LHCN-M2 (cell line): ENCODE measurements at places on chromosomes 11 and 22. TPM values are rescaled to one million over a fixed set of nuclear protein-coding genes. Genes with fewer than 3 reads are reported as not detected.

DNA sequence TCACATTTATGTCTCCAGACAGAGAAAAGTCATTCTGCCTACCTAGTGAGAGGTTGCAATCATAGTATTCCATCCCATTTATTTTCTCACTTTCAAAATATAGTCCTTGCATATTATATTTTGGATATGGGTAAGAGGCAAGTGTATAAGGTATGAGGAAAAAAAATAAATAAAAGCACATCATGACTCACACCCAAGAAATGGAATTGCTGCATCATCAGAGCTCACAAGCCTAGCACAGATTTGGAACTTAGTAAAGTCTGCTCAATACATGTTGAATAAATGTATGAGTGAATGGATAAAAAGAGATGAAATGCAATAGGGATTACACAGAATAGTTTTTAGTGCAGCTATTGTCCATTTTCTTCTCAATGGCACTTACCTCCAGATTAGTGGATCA lies 2.5 kb upstream of the OR51G1 start:
- peak; percentile 6 for DNase-seq

GRCh38 chr11:62680825-62681240 lies 2.0 kb upstream of the UBXN1 start:
- DNase-seq, result peak; percentile 87

GRCh38 chr11:122030286-122030685 lies 85.7 kb downstream of the BLID start:
- no peak for DNase-seq

GRCh38 chr11:117687776-117688175 lies 109.2 kb downstream of the DSCAML1 start:
- no peak for DNase-seq

GRCh38 chr22:28741200-28741784 lies 328 bp downstream of the CHEK2 start:
- DNase-seq, result no peak

DNA sequence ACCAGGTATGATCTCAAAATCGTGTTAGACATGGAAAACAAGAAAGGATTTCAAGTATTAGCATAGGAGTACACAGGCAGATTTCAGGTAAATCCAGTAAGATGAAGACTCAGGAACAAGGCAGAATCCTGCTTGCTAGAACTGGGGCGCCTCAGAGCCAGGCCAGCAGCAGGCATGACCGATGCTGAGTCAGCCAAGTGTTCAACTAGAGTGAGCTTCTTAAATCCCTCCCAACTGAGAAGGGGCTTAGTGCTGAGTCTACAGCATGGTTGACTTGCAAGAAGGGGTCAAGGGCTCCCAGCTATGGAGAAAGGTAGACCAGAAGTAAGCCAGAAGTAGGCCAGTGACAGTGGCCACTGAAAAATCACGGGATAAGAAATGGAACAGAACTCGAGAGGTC lies 12.4 kb downstream of the GRAP2 start:
- no peak for DNase-seq

DNA sequence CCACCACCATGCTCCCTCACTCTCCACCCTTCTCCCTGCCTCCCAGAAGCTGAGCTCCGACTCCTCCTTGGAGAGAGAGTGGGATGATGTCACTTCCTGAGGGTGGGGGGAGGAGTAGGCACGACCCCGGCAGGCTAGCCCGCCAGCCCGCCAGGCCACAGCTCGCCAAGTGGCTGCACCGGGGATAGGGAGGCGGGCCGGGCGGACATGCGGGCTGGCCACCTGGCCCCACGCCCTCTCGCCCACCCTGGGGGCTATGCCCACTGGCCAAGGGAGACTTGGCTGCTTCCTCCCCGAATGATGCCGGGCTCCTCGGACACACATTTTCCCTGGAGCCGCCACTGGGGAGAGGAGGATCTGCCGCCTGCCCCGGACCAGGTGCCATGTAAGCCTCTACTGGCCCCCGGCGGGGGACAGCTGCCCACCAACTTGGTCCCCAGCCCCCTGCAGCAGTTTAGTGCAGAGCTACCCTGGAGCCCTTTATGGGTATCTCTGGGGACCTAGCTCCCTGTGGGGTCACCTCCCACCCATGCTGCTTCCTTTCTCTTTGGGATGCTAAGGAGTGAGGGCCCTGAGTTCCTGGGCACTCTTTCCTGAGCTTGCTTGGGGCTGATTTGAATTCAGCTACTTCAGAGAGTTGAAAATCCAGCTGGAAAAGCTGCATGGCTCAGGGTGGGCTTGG lies 33.7 kb upstream of the MYRF start:
- no peak for DNase-seq

GRCh38 chr22:45321827-45322226 lies 12.1 kb downstream of the FAM118A start:
- no peak for DNase-seq

MMP27 gene
- not detected in 2 replicates for total RNA-seq

DEFB131B gene
- total RNA-seq, result not detected in 2 replicates

- no peak for DNase-seq
Observed at GRCh38 chr11:63760487-63761079, 8.0 kb downstream of the ZFTA start.

GRCh38 chr22:35431483-35432227 lies 31.7 kb downstream of the MCM5 start:
- no peak for DNase-seq

DNA sequence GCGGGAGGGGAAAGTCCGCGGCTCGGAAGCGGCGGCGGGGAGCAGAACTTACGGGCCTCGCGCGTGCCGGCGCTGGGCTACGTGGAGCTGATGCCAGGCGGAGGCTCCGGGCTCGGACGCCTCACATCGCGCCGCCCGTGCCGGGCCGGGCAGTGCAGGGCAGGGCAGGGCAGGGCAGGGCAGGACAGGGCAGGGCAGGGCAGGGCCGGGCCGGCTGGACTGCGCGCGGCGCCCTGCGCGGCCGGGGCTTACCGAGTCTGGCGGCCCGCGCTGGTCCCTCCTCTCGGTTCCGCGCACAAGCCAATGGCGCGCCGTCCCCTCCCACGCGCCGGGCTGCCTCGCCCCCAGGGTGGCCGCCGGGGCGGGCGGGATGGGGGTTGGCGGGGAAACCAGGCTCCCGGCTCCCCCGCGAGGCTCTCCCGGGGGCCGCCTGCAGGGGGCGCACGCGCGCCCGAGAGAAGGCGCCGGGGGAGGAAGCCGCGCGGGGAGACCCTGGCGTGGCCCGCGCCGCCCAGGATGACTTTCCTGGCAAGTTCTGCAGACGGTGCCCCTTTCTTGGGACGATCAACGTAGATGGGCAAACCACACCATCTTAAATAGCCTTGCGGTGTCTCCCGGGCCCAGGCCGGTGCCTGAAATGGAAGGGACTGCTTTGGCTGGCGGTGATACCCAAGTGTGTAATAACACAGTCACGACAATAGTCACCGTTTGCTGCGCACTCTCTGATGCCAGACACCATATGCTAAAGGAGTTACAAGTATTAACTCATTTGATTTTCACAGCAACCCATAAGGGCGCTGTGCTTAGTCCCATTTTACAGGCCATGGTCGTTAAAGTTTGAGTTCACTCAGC lies at the start of gene TP53I11:
TSS of gene TP53I11 (minus strand) at position 259 of the 852 bp plus-strand sequence. CDS start 12,548 bp downstream, outside the sequence.
- DNase-seq, result peak; percentile 57

GRCh38 chr11:453564-453963 lies 3.5 kb downstream of the PTDSS2 start:
- no peak for DNase-seq

GRCh38 chr22:45957826-45958225 lies 19.1 kb downstream of the WNT7B start:
- DNase-seq, result no peak

- DNase-seq, result no peak
Observed at GRCh38 chr11:16817351-16817750, 78.9 kb downstream of the C11orf58 start.
